ENCODE measurements at places on chromosomes 1 and 21.

DNA sequence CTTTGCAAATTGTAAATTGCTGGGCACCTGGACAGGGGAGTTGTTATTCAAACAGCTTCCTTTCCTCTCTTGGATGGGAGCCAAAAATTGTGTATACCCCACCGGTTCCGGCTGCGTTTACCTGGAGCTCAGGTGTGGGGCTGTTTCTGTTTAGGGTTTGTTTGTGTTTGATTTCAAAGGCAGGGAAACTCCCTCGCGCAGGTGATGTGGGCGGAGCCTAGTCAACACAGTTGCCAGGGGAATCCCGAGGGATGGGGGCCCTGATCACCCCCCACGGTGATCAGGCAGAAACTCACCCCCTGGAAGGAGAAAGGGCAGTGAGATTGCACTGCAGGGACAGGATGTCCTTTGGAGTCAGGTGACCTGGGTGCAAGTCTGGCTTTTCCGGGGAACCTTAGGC, 28.3 kb downstream of the CDCP2 start:
- DNase-seq = no peak

- DNase-seq = no peak
Measured at GRCh38 chr1:12039164-12039525, 19.8 kb downstream of the MIIP start.

GRCh38 chr1:154926201-154926600, 10.3 kb downstream of the PMVK start:
- DNase-seq = no peak

- peak; percentile 89 for DNase-seq
Measured at GRCh38 chr1:16905110-16905867, 9.5 kb downstream of the RNU1-2 start.

DNA sequence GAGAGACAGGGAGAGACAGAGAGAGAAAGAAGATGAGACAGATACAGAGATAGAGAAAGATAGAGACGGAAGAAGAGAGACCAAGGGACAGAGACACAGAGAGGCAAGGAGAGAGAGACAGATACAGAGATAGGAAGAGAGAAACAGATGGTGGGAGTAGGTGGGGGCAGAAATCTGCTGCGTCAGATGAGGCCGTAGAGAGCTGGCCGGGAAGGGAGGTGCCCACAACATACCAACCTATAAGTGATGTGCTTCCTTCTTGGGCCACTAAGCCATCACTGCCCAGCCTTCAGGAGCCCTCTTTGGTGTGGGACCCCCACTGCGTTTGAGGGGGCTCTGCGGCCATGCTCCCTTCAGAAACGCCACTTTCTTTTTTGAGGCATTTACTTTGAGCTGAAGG, 307.6 kb upstream of the VAMP3 start:
- DNase-seq = no peak

GRCh38 chr1:45928486-45929205, 125.2 kb downstream of the MAST2 start:
- DNase-seq = no peak

DNA sequence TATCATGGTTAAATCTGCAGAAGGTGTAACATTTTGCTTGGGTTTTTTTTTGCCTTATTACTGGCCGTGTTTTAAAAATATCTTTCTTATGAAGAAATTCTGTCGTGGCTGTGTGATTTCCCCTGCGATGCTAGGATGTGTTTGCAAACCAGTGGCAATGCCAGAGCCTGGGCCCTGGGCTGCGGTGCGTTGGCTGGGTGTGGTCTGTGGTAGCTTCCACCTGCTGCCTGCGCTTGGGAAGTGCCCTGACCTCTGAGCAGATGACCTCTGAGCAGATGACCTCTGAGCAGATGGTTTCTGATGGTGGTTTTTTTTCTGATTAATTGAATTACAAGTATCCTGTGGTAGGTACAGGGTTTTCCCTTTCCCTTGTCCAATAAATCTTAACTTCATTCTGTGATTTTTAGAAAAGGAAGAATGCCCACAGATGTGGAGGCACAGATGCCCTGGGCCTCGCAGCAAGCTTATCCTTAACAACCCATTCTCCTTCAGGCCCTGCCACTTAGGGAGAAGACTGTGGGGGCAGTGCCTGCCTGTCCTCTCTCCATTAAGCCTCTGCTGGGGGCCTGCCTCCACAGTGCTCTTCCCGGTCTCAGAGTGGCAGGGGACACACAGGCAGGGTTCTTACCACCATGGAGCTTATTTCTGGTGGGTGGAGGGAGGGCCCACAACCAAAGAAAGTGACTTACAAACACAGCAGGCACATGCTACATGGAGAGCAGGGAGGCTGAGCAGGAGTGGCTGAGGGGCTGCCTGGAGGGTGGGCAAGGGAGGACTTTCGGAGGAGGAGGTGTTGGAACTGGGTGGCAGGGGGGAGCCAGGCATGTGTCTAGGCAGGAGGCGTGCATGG, 81.7 kb downstream of the PCBP3 start:
- DNase-seq = no peak

GRCh38 chr1:198467342-198467741, 73.1 kb downstream of the ATP6V1G3 start:
- no peak for DNase-seq

DNA sequence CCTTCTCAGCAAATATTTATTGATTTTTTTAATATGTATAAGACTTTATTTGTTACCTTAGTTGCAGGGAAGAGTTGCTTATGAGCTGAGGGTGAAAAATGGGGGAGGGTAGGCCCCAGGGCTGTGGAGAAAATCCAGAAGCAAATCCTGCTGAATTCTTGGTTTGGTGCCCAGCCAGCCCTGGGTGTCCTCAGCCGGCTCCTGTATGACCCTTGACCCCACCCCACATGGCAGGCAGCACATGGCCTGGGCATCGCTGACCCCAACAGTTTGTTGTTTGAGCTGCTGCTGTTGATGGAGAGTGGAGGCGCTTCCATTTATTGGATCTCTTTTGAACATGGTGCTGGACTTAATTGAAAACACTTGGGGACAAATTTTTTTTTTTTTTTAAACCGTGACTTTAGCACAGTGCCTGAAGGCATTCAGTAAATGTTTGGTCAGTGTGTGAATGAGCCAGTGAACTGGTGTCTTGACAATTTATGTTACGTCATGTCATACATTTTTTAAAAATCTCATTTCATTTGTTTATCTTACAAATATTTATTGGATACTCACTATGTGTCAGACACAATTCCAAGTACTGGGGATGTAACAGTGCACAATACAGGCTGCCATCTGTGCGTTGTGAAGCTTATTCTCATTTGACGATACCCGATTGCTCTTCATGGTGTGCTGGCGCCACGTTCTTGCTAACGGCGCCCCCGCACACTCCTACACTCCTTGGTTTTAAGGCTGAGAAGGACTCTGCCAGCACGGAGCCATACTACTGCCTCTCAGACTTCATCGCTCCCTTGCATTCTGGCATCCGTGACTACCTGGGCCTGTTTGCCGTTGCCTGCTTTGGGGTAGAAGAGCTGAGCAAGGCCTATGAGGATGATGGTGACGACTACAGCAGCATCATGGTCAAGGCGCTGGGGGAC, 98.8 kb downstream of the MTR start:
- no peak for DNase-seq

DNA sequence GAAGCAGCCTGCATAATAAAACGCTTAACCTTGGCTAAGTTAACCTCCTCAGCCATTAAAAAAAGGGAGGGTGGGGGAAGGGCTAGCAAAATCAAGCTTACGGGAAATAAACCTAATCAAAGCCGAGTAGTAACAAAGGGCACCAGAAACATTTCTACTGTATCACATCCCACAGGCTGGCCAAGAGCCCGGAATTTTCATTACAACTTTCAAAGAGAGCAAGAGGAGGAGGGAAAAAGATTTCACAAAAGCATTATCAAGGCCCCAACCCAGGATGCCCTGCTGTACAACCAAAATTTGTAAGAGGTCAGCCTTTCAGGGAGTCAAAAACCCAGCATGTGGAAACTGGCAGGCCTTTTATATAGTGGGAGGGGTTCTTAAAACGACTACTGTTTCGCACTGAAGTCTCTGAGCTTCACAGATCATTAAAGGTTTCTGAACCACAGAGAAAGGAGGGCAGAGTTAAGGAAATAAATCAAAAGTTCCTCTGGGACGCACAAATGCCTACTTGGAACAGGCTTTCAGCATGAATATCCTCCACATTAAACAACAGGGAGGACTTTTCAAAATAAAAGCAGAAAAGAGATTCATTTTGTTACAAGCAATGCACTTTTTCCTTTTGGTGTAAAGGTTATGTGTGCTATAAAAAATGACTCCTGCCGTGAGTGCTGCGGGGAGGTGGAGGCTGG, 90.4 kb downstream of the SLC45A1 start:
- DNase-seq = no peak

DNA sequence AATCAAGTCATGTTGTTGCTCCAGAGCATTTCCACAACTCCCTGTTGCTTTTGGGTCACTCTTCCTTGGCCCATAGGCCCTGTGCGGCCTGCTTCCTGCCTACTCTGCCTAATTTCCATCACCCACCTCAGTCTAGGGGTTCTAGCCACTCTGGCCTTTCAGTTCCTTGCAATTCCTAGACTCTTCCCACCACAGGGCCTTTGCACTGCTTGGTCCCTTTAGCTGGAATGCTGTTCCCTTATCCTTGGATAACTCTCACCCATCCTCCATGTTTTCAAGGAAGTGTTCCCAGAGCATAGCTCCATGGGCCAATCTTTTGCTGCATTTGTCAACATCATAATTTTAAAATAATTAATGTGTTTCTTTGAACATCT, 18.7 kb downstream of the EPHB2 start:
- no peak for DNase-seq

Data from MCF 10A (cell line).